GM13977 (cell line): ENCODE measurements at places on chromosomes 3 and 15.

DNA sequence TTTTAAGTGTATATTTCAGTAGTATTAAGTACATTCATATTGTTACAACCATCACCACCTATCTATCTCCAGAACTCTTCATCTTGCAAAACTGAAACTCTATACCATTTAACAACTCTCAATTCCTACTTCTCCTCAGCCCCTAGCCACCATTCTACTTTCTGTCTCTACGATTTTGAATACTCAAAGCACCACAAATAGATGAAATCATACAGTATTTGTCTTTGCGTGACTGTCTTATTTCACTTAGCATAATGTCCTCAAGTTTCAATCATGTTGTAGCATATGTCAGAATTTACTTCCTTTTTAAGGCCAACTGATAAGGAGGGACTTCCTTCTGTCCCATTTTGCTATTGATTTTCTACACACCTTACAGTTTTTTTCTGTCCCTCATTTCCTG, 593.3 kb downstream of the FHIT start:
- peak; percentile 13 for DNase-seq

- no peak for DNase-seq
These were observed 113.5 kb downstream of the KCNAB1 start for GRCh38 chr3:156233876-156234275.

GRCh38 chr3:112857526-112857925, 10.9 kb upstream of the CD200R1L start:
- DNase-seq: no peak

GRCh38 chr15:88341006-88341405, 84.5 kb upstream of the NTRK3 start:
- DNase-seq: no peak

- no peak for DNase-seq
These were observed 83.4 kb upstream of the RNU6-1 start for GRCh38 chr15:67922971-67923945.

GRCh38 chr3:37737134-37737533, 124.5 kb upstream of the CTDSPL start:
- DNase-seq: no peak

- DNase-seq: no peak
These were observed 12.2 kb upstream of the UPK1B start for GRCh38 chr3:119161240-119161639.

GRCh38 chr15:81728726-81729125, 317.1 kb downstream of the MEX3B start:
- no peak for DNase-seq

GRCh38 chr3:136899622-136900158, 37.7 kb downstream of the NCK1 start:
- DNase-seq: no peak

- peak; percentile 17 for DNase-seq
These were observed 70.1 kb upstream of the GUCA1C start for GRCh38 chr3:109023656-109024254.

DNA sequence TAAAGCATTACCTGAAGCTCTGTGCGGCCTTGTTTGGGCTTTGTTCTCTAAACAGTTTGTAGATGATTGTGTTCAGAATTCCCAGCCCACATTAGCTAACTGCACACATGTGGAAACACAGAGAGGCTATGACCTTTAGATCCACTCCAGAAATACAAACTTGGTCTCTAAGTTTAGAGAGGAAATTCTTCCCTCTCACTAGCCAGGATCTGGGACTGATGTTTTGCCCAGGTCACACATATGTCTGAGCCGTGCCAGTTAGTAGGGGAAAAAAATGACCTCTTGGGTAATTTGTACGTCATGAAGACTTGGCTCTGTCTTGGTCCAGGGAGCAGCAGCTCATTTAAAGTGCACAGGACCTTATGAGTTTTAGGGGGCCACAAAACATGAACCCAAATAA, 223.1 kb downstream of the RBMS3 start:
- no peak for DNase-seq

DNA sequence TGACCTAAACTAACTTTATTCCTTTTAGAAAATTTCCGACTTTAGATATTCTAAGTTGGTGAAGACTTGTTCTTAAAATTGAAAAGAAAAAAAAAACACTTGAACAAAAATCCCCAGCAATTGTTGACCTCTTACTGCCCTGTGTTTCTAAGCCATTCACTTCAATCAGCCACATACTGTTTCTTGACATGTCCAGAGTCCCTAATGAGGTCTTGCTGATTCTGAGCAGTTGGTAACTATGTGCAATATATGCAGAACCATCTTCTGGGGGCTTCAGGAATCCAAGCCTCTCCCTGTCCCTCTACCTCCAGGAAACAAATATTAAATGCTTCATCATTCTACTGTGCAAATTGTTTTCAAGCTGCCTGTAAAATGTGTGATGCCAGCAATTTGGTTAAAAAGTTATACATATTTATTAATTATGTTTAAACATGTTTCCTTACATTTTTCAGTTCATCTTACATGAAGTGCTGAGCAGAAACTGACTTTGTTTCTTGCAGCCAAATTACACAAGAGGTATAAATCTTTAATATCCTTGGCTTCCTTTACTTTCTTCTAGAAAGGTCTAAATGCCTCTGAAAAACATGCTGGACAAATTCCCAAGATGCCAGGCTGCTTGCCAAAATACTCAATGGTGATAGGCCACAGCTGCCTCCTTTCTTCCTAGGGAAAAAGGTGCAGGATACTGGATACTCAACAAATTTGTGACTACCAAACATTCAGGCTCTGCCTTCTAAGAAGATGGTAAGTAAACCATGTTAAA, 19.8 kb upstream of the GYG1 start:
- no peak for DNase-seq

GRCh38 chr3:138173769-138174420, 826 bp downstream of the DBR1 start:
- no peak for DNase-seq

DNA sequence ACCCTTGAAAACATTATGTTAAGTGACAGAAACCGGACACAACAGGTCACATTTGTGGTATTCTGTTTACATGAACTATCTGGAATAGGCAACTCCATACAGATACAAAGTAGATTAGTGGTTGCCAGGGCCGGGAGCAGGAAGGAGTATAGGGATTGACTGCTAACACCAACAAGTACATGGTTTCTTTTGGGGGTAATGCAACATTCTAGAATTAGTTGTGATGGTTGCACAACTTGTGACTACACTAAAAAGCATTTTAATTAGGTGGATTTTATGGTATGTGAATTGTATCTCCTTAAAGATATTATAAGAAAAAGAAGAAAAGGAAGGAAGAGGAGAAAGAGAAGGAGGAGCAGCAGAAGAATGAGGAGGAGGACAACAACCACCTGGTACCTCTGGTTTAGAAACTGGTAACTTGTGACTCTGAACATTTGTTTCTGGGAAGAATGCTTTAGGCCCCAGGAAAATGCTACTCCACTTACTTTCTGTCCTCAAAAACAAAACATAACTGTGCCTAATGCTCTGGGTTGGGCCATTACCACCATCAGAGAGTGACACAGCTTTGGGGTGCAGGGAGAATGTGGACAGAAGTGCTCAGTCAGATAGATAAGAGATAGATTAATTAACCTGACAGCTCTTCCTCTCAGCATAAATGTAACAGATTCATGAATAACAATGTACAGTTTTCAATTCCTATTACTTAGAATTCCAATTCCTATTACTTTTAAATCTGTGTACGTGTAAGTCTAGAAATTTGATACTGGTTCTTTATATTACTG, 20.3 kb downstream of the SETMAR start:
- DNase-seq: no peak

DNA sequence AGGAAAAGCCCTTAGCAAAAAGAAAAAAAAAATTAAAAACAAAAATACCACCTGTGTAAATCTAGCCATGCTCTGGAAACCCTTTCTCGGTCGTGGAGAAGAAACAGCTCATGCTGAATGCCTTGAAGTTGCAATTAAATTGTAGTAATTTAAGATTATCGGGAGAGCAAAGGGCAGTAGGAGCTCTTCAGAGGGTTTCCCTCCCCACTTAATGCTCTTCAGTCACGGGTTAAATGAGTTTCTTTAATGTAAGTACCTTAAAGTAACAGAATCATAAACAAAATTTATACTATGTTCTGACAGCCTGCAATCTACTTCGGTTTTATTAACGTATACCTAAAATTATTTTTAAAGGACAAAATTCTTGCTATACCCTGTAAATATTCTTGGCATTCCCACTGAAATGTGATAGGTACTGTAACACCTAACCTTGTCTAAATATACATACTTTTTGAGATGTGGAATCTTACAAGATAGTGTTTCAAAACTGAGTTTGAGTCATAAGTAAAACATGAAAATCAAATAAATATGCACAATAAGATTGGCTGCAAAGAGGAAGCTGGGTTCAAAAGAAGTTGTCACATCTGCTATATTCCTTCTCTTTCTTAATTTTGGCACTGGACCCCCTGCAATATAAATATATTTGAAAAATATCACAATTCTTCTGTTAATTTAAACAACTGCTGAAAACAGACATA, 5.3 kb downstream of the FOXP1 start:
- DNase-seq: no peak

DNA sequence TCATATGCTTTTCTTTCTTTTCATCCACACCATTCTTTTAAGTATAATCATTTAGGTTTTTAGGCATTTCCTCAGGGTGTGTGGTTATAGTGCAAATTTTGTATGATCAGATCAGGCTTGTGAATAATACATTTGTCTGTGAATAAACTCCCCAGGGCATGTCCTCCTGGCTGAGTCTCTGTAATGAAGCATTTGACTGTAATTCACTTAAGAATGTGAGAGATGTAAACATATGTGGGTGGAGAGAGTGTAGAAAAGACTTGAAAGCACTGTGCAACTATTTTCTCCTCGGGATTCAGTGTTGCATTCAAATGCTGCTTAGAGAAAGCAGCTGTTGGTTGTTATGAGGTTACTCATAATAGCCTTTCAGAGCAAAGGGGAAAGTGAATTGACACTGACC, 996.5 kb downstream of the TUSC7 start:
- DNase-seq: no peak

- no peak for DNase-seq
These were observed 3.1 kb downstream of the APBA2 start for GRCh38 chr15:28888900-28889299.

- no peak for DNase-seq
These were observed 44.5 kb downstream of the GOLGA6L2 start for GRCh38 chr15:23402544-23402943.

DNA sequence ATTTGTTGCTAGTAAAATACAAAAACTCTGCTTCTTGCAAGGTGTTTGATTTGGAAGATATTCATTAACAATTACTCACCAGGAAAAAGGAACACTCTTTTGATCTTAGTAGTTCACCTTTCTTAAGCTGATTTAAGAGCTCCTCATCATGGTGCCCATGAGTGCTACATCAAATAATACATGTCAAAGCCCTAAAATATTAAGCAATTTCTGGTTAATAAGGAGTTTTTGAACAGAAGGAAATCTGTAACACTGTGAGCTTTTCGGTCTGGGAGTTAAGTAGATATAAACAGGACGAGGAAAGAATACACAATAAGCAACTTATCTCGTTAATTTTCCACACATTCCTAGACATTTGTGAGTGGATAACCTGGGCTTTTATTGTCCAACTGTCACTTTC, 83.9 kb upstream of the DCBLD2 start:
- no peak for DNase-seq

- DNase-seq: no peak
These were observed 33.4 kb downstream of the AQP9 start for GRCh38 chr15:58171476-58172061.

DNA sequence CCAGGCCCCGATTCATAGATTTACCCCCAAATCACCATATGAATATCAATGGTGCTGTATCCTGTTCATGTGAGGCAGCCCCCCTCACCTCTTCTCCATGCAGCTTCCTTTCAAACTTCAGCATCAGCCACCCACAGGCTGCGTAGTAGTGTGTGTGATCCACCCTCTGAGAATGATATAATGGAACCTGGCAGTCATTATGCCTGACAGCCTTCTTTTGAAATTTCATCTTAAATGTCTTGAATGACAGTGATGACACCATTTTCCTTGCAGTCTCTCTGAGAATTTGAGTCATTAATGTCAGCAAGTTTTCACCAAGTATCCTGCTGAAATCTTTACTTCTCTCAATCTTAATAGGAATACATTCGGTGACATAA, 3.5 kb upstream of the CLRN1 start:
- DNase-seq: no peak

- no peak for DNase-seq
These were observed 812.3 kb downstream of the NSUN3 start for GRCh38 chr3:94875149-94875548.

GRCh38 chr15:92807971-92808571, 92.1 kb upstream of the CHD2 start:
- DNase-seq: no peak

- no peak for DNase-seq
These were observed 126.1 kb upstream of the TNIK start for GRCh38 chr3:171586274-171586673.

DNA sequence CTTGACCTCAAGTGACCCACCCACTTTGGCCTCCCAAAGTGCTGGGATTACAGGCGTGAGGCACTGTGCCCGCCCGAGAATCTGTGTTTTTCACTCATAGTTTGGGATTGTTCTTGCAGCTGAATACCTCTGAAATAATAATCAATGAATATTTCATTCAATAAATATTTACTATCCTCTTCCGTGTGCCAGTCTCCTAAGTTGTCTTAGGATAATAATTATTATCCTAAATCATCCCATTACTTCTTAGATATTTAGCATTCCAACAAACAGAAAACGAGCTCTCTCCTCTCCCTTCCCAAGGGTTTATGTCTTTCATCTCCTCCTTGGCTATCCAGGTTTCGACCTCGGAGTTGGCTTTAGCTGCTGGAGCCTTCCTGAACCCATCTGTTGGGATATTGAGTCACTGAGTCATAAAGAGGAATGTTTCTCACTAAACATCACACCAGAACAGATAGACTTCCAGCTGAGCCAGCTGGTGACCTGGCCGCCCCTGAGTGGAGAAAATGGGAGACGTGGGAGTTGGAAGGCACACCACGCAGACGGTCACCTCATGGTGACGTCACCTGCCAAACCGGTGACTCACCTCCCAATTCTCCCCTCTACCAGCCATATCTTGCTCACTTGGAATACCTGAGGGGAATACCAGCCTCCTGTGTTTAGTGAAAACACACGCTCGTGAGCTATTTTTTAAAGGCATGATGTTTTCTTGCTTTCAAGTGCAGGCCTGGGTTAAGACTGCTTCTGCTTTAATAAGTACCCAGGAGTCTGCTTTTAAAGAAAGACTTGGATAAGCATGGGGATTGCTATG, 43.9 kb downstream of the BHLHE40 start:
- DNase-seq: no peak

- DNase-seq: no peak
These were observed 84.3 kb upstream of the PRTG start for GRCh38 chr15:55827204-55827603.

GRCh38 chr15:39180483-39180933, 400.4 kb upstream of the THBS1 start:
- DNase-seq: no peak

DNA sequence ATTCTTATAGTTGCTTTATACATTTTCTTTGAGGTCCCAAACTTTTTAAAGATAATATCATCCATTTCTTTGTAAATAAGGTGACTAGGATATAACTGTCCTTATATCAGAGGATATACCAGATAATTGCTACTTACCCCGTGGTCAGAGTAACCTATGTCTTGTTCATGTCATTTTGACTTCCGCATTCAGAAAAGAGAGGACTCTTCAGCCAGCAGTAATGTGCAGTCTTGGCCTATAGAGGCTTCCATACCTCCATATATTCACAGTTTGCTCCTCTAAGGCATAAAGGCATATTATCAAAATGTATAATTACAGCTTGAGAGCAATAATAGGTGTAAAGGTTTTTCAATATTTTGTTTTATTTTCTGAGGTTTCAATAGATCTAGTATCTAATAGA, 38.5 kb downstream of the EPHA6 start:
- DNase-seq: no peak

GRCh38 chr3:57165641-57166040, 488 bp upstream of the IL17RD start:
- no peak for DNase-seq

GRCh38 chr3:179363332-179363731, 15.8 kb downstream of the MFN1 start:
- no peak for DNase-seq
